ENCODE measurements at places on chromosomes 2 and 18. TPM values are rescaled to one million over a fixed set of nuclear protein-coding genes. Genes with fewer than 3 reads are reported as not detected.

- H3K27ac ChIP-seq: no peak overlapping the region
- H3K4me3 ChIP-seq: no peak overlapping the region
- H3K4me1 ChIP-seq: no peaks in the 10 kb centered on the region
- DNase-seq: no peak
- no peaks in the 10 kb centered on the region for H3K27me3 ChIP-seq
- H3K36me3 ChIP-seq: no peaks in the 10 kb centered on the region
Observed at GRCh38 chr18:26804519-26804918, 61.0 kb downstream of the AQP4 start.

GRCh38 chr2:231211486-231211885 is 13.1 kb downstream of the ARMC9 start:
- DNase-seq: no peak
- no peaks in the 10 kb centered on the region for H3K4me1 ChIP-seq
- H3K36me3 ChIP-seq: no peaks in the 10 kb centered on the region
- no peaks in the 10 kb centered on the region for H3K27me3 ChIP-seq
- no peak overlapping the region for H3K4me3 ChIP-seq

DNA sequence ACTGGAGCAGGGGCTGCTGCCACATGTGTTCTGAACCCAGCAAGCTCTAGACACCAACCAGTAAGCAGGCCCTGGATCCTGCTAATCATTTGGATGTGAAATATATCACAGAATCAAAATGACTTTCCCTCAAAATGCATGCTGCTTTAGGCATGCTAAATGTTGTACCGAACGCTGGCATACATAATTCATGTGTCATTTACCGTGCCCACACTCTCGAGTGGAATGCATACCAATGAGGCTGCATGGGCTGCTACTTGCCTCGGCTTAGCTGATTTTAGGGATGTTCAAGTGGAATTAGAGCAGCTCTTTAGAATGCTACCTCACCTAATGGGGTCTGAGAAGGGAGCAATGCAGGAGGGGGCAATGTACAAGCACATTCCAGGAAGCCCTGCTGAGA is 509.6 kb upstream of the RAB6C start:
- DNase-seq: no peak
- H3K27ac ChIP-seq: no peak overlapping the region
- no peak overlapping the region for H3K4me3 ChIP-seq
- H3K27me3 ChIP-seq: no peaks in the 10 kb centered on the region
- no peaks in the 10 kb centered on the region for H3K36me3 ChIP-seq
- H3K4me1 ChIP-seq: no peaks in the 10 kb centered on the region

- H3K36me3 ChIP-seq: no peaks in the 10 kb centered on the region
- H3K4me3 ChIP-seq: no peak within 1 kb of the TSS
- H3K27me3 ChIP-seq: no peaks in the 10 kb centered on the region
- H3K4me1 ChIP-seq: no peaks in the 10 kb centered on the region
Observed at GRCh38 chr18:69947361-69948133, at the start of gene CD226. TSS of gene CD226 (minus strand) at chr18:69947873. CDS start at chr18:69947406, 467 bp downstream.

DNA sequence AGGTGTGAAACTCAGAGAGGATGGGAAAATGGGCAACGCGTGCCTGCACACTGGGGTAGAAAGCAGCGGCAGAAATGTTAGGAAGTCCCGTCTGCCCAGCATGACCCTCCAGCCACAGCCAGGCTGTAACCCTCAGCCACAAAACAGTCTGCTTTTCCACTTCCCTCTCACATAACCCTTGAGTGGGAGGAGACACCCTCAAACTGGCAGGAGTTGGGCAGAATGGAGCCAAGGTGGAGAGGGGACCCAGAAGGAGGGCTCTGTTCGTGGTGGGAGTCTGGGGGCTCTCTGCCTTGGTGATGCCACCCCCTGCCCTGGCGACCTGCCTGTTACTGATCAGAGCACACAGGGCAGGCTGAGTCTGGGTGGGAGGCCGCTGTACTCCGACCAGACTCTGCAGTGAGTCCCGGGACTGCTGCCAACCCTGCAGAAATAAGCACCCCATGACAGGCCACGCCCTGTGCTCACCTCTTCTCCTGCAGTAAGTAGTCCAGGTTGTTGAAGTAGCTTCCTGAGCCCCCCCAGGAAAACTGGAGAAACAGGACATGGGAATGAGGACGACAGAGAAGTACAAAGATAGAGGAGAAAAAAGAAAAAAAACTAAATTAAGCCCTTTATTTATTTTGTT is 16.0 kb downstream of the FAM178B start:
- no peaks in the 10 kb centered on the region for H3K36me3 ChIP-seq
- no peaks in the 10 kb centered on the region for H3K4me1 ChIP-seq
- no peaks in the 10 kb centered on the region for H3K27me3 ChIP-seq

GRCh38 chr18:62959481-62959880 is 244.1 kb downstream of the PHLPP1 start:
- DNase-seq: no peak
- H3K27ac ChIP-seq: no peak overlapping the region
- H3K27me3 ChIP-seq: no peaks in the 10 kb centered on the region
- no peak overlapping the region for H3K4me3 ChIP-seq

DNA sequence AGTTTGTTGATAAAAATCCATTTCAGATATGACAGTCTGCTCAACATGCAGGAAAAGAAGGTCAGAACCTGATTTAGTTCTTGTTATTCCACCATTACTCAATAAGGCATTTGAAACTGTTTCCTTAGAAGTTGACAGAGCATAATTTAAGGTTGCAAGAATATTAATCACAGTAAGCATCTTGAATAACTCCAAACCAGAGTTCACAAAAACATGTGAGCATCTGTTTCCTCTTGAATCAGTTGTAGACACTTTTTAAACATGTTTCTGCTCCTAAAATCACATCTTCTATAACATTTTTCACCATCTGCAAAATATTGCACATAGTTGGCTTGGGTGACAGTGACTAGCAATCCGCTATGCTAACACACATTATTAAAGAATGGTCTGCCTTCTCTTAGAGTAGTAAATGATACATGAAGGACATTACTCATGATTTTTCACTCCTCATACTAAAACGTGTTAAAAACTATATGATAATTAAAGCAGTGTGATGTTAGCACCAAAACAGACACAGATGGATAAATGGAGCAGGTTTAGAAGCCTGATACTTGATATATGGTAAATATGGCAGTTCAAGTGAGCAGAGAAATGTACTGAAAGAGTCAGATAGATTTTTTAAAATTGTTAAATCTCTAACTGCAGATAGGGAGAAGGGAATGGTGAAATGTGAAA is 30.3 kb downstream of the AKAIN1 start:
- no peaks in the 10 kb centered on the region for H3K27me3 ChIP-seq
- H3K27ac ChIP-seq: no peak overlapping the region
- no peak overlapping the region for H3K4me3 ChIP-seq
- H3K4me1 ChIP-seq: no peaks in the 10 kb centered on the region
- no peaks in the 10 kb centered on the region for H3K36me3 ChIP-seq

DNA sequence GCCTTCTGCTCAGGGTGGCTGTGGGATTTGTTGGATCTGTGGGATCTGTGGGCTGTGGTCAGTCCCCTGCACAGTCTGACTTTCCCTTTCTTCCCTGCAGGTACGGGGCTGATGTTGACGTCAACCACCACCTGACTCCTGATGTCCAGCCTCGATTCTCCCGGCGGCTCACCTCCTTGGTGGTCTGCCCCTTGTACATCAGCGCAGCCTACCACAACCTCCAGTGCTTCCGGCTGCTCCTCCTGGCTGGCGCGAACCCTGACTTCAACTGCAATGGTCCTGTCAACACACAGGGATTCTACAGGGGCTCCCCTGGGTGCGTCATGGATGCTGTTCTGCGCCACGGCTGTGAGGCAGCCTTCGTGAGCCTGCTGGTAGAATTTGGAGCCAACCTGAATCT is 17.5 kb downstream of the ASB1 start:
- no peak overlapping the region for H3K4me3 ChIP-seq
- no peaks in the 10 kb centered on the region for H3K27me3 ChIP-seq
- no peak for DNase-seq
- H3K36me3 ChIP-seq: peaks cover 3% of the 10 kb centered on the region
- H3K27ac ChIP-seq: no peak overlapping the region
- no peaks in the 10 kb centered on the region for H3K4me1 ChIP-seq

DNA sequence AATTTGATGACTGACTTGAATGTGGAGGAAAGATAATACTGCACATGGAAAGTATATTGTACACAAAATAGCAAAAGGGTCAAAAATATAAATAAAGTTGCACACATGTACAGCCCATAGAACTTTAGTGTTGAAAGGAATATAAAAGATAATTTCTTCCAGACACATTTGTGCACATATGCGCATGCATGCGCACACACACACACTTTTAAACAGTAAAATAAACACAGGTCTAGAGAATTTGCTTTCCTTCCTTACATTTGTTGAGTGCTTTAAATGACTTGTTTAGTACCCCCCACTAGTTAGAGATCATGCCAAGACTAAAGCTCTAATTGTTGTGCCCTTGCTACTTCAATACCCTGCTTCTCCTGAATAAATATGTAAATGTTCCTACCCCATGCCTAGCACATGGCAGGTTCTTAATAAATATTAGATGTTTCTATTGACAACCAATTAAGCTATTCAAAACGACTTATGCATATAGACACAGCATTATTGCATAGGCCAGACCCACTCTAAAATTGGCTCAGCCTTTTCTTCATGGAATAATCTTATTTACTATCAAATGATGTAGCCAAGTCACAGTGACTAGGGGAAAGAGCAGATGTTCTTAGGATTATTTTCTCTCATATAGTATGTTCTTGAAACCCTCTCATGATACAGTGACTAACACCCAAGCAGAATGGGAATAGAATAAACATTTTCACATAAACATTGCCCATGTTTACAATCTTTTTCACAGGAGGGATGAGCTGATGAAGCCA is 165.5 kb upstream of the ACVR2A start:
- no peak for DNase-seq
- H3K4me3 ChIP-seq: no peak overlapping the region
- no peak overlapping the region for H3K27ac ChIP-seq
- no peaks in the 10 kb centered on the region for H3K36me3 ChIP-seq
- H3K27me3 ChIP-seq: no peaks in the 10 kb centered on the region

DNA sequence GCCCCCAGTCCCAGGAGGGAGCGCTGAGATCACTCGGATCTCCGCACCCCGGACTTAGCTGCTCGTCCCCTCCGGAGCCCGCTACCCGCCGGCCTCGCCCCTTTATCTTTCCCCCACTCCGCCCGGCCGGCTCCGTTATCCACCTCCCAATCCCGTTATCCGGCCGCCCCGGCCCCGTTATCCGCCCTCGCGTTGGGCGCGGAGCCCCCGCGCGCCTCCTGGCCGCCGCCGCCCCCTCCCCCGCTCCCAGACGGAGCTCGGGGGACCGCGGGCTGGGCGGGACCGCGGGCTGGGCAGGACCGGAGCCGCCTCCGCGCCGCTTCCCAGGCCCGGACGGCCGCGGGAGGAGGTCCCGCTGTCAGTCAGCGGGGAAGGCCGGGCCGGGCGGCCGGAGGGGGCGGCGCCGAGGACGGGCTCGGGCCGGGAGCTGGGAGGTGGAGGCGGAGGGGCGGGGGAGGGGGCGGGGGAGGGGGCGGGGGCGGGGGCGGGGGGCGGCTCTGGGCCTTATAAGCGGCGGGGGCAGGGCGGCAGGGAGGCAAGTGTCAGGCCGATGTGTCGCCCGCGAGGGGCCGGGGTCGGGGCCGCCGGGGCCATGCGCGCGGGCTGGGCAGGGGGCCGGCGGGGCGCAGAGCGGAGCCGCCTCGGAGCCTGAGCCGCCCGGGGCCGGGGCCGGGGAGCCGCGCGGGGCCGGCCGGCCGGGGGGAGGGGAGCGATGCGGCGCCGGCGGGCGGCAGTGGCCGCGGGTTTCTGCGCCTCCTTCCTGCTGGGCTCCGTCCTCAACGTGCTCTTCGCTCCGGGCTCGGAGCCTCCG is at the start of gene PKDCC:
Gene PKDCC, plus strand, starts transcription at position 534 of the 811 bp plus-strand sequence. Its CDS starts 179 bp downstream, at position 713.
- DNase-seq: peak; percentile 56
- H3K4me3 ChIP-seq: peak within 1 kb of the TSS; percentile 53
- H3K27ac ChIP-seq: peak within 1 kb of the TSS; percentile 64

PSD4 gene
- total RNA-seq: 221 TPM

DNA sequence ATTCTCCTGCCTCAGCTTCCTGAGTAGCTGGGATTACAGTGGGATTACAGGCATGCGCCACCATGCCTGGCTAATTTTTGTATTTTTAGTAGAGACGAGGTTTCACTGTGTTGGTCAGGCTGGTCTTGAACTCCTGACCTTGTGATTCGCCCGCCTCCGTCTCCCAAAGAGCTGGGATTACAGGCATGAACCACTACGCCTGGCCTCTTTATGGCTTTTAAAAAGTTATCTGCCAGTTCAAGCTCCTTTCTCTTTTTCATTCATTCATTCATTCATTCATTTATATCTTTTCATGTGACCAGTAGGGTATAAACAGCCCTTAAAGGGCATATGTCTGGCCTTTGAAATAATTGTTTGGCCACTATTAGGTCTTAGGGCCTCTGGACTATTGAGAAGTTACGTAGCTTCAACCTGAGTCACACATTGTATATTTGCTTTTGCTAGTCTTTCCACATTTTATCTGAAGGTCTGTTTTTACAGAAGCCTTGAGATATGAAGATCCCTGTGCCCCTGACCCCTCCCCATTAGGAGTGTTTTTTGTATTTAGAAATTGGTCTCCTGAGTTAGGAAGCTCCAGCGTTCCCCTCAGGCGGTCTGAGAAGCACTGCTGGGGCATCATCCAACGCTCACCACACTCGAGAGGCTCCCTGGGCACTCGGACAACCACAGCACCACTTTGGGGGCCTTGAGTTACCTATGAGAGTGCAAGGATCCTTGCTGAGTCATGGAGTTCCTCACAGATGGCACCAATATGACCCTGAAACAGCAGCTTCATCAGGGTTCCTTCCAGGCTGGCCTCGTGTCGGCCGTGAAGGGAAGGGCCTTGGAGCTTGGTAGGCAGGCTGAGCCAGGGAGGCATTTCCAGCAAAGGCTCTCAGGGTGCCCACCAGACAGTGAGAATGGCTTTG is 21.8 kb downstream of the FZD5 start:
- H3K4me3 ChIP-seq: no peak overlapping the region
- H3K4me1 ChIP-seq: no peaks in the 10 kb centered on the region
- DNase-seq: no peak

C2orf81 gene
- total RNA-seq: 6.1 TPM

GRCh38 chr2:121650315-121650930 is 1.2 kb upstream of the CLASP1 start:
- no peaks in the 10 kb centered on the region for H3K27me3 ChIP-seq
- H3K36me3 ChIP-seq: no peaks in the 10 kb centered on the region
- peaks cover 3% of the 10 kb centered on the region for H3K4me1 ChIP-seq
- peak overlapping the region; percentile 78 for H3K4me3 ChIP-seq
- H3K27ac ChIP-seq: peak overlapping the region; percentile 98

DNA sequence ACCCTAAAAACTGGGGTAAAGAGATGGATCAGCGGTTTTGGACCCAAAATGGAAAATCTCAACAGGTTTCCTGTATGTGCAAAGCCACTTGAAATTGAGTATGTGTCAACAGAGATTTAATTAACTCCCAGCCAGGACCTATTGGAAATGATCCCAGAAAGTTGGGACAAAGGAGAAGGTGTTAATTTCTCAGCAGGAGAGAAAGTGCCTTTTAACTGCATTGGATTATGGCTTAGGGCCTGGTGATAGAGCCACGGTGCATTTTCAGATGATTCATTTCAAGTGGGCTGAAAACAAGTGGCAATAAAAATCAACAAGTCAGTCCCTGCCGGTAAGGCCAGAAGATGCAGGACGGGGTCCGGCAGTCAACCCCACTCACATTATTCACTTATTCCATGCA is 80.2 kb upstream of the BCL11A start:
- no peak overlapping the region for H3K4me3 ChIP-seq
- DNase-seq: no peak
- no peaks in the 10 kb centered on the region for H3K27me3 ChIP-seq
- H3K4me1 ChIP-seq: no peaks in the 10 kb centered on the region
- no peaks in the 10 kb centered on the region for H3K36me3 ChIP-seq
- H3K27ac ChIP-seq: no peak overlapping the region

GRCh38 chr2:104428155-104428554 is 425.8 kb upstream of the POU3F3 start:
- no peaks in the 10 kb centered on the region for H3K4me1 ChIP-seq
- no peak for DNase-seq
- no peaks in the 10 kb centered on the region for H3K36me3 ChIP-seq
- H3K27ac ChIP-seq: no peak overlapping the region
